ENCODE measurements at places on chromosomes 5 and 9.

DNA sequence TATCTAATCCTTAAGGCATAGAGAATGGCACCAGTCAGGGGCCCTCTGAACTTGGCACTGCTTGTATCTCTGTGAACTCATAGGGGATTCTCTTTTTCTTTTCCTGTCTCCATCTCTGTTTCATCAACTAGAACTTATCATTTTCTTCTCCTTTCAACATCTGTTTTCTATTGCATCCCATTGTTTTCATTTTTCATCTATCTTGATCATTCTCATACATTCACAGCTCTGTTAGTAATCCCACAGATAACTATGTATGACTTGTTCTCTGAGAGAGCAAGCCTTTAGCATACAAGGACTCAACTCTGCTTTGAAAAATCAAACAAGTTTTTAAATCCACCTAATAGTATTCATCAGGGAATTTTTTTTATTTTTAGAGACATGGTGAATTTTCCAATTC is 264.3 kb downstream of the ARRDC3 start:
- ATAC-seq, result no peak

GRCh38 chr9:132156262-132156661 is 5.6 kb upstream of the NTNG2 start:
- no peak for ATAC-seq

- no peak for ATAC-seq
Observed at GRCh38 chr5:17482790-17483189, 15.2 kb upstream of the TAF11L2 start.

DNA sequence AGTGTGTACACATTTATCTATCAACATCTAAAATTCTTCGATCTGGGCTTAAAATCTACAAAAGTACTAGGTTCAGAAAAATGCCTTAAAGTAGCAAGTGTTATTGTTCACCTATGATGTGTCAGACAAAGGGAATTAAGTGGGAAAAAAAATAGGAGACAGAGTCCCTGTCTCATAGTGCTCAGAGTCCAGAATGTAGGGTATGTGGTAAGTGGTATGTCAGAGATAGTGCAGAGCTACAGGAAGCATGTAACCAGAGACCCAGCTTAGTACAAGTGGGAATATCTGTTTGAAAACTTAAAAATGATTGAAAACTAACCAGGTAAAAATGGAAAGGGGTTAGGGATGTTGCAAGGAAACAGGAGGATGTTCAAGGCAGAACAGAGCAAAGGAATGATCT is 482.8 kb downstream of the ELAVL2 start:
- ATAC-seq, result no peak

GRCh38 chr9:94054716-94055115 is 29.5 kb upstream of the PTPDC1 start:
- ATAC-seq, result no peak

Data from activated T-helper 17 cell treated with anti-CD3 and anti-CD28 coated beads, Interleukin-2, amount 50 U/mL, for 72 hours (primary cell).